ENCODE measurements at places on chromosomes 6 and 20.

GRCh38 chr6:170429450-170429849, 122.9 kb downstream of the FAM120B start:
- DNase-seq = no peak

DNA sequence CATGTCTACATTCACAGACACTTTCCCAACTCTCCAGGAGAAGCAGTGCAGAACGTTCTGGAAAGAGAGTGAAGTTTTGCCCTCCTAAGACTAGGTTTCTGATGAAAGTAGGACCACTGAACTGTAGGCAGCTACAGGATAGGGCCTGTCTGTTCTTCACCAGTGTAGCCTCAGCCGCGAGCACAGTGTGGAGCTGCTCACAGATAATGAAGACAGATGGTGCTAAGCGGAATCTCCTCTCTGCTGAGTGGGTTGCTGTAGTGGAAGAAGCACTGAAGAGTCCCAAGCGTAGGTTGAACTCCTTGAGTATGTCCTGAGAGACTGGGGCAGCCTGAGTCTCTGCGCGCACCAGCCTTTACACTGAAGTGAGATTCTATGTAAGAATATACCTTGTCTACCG, 170.2 kb downstream of the PACRG start:
- no peak for DNase-seq

DNA sequence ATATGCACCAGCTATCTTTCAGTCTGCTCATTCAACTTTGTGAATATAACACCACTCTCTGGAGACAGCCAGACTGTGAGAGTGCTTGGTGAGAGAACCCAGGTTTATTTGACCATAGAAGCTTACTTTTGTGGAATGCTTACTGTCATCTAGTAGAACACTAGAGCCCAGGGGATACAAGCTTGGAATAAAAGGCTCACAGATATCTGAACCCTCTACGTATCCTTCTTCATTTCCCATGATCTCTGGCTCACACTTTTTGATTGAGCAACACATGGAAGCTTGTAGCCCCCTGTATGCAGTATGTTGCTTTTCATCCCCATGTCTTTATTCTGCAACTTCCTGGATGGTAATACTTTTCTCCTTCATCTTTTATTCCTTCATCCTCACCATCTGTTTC, 835.3 kb upstream of the CITED2 start:
- no peak for DNase-seq

GRCh38 chr20:3164043-3164762, 4.5 kb upstream of the FASTKD5 start:
- no peak for DNase-seq

DNA sequence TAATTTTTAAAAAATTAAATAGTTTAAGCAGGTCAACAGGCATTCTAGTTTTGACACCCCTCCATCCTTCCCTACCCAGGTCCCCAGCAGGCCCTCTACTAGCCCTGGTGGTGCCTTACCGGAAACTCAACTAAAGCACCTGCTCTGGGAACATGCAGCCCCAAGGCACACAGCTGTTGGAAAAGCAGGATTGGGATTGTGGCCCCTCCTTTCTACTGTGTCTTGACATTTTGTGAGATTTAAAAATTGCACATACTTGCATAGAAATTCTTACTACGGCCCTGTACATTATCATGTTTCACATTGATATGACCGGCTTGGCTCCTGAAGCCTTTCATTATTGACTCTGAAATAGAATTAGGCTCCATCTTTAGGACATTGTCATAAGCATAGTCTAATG, 423.2 kb downstream of the GRIK2 start:
- no peak for DNase-seq
